Activated CD8-positive, alpha-beta memory T cell treated with anti-CD3 and anti-CD28 coated beads for 1 hour (primary cell): ENCODE measurements at places on chromosomes 7 and 10.

GRCh38 chr10:107487284-107487683 is 322.8 kb upstream of the SORCS1 start:
- DNase-seq = no peak

- no peak for DNase-seq
Measured at GRCh38 chr7:157150882-157151281, 12.2 kb downstream of the UBE3C start.

DNA sequence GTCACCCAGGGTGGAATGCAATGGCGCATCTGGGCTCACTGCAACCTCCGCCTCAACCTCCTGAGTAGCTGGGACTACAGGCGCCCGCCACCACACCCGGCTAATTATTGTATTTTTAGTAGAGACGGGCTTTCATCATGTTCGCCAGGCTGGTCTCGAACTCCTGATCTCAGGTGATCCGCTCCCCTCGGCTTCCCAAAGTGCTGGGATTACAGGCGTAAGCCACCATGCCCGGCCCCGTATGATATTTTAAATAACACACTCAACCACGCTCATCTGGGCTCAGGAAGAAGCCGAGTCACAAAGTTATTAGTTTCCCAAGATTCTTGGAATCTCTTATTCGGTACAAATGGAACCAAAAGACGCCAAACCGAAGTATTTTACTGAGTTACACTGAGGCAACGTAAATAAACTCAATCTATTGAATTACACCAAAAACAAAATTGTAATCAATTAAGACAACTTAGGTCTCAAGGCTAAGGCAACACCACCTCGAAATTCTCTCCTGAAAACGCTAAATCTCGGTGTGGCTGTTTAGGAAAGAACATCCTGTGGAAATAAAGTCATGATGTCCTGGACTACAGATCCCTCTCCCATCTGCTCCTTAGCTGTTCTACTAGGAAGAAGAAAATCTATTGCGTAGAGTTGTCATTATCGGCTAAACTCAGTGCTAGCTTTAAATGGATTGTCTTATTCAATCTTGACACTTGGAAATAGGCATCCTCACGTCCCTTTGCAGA is 910 bp downstream of the ARHGAP19 start:
- no peak for DNase-seq

DNA sequence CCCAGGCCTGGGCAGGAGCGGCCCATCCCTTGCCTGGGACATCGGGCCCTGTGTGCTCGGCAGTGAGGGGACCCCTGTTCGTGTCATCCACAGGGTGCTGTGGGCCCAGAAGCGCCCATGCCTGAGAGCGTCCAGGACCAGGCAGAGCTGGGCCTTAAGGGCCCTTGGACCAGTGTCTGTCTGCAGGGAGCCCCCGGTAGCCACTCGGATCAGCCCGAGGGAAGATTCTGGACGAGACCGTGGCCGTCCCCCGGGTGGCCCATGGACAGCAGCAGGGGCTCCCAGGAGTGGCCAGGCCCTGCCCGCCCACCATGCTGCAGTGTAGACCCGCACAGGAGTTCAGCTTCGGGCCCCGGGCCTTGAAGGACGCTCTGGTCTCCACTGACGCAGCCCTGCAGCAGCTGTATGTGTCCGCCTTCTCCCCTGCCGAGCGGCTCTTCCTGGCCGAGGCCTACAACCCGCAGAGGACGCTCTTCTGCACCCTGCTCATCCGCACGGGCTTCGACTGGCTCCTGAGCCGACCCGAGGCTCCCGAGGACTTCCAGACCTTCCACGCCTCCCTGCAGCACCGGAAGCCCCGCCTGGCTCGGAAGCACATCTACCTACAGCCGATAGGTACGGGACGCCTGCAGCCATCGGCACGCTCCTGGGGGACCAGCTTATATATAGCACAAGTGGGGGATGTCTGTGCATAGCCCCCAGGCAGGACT is 12.3 kb downstream of the AMZ1 start:
- DNase-seq = no peak

- DNase-seq = no peak
Measured at GRCh38 chr10:132146271-132146671, 40.5 kb upstream of the DPYSL4 start.

GRCh38 chr10:14748441-14748840 is 26.3 kb downstream of the FAM107B start:
- DNase-seq = no peak

- no peak for DNase-seq
Measured at GRCh38 chr7:38863601-38864291, 45.2 kb downstream of the VPS41 start.

DNA sequence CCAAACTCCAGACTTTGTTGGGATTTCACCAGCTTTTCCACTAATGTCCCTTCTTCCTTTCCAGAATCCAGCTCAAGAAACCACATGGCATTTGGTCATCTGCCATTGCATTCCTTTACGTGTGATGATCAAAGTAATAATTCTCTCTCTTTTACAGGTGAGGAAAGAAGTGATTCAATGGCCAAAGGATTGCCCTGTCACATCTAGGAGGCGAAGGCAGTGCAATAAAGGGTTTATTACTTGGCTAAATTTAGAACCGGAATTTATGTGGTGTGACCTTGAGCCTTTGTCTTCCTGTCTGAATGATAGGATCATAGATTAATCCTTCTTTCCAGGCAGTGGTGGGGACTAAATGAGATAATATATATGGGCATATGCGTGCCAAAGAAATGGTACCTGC is 58.3 kb upstream of the COBL start:
- no peak for DNase-seq

GRCh38 chr7:150466477-150466876 is 16.0 kb downstream of the GIMAP8 start:
- DNase-seq = no peak

DNA sequence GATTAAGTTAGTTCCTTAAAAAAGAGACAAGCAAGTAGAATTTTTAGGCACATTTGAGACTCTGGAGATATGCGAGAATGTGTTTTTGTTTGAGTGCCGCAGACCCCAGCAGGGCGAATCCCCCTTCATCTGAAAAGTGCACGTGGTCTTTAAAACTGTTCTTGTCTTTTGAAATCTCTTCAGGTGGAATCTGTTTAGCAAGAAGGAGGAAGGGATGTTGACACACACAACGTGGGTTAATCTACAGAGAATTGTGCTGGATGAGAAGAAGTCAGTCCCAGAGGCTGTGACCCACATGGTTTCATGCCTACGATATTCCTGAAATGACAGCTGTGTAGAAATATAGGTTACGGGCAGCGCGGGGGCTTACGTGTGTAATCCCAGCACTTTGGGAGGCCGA is 27.1 kb upstream of the ZFAND2A start:
- DNase-seq = no peak

DNA sequence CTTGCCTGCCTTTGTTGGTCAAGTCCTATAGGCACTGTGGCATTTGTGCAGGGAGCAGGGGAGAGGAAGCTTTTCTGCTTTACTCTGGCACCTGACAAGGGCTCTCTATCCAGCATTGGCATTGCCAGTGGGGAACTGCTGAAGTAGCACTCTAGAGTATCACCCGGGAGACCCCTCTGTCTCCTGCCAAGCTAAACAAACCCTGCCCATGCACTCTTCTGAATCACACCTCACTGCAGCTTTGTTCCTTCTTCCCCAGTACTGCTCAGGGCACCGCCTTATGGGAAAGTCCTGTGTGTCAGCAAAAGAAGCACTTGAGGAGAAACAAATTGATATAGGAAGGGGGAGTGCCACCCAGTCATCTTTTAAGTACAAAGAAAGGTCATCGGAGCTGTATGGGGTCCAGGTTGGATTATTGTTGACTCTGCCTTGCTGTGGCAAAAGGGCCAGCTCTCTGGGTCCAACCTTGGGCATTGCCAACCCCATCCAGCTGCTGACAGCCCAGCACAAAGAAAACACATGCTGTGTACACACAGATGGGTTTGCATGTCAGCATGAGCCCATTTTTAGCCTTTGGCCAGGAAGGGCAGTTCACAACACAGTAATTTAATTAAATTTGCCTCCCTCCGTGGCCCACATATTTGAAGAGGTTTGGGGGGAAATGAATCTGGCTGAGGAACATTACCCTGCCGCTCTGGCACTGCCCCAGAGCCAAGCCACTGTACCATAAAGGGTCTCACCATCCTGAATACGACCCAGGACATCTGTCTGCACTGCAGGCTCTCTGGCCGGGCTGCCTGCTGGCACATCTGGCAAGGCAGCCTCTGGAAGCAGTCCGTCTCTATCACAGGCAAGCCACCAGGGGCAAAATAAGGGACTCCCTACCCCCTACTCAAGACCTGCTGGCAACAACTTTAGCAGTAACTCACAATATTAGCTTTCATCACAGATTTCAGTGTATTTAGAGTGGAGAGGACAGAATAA is 13.1 kb downstream of the LRRC4 start:
- no peak for DNase-seq

DNA sequence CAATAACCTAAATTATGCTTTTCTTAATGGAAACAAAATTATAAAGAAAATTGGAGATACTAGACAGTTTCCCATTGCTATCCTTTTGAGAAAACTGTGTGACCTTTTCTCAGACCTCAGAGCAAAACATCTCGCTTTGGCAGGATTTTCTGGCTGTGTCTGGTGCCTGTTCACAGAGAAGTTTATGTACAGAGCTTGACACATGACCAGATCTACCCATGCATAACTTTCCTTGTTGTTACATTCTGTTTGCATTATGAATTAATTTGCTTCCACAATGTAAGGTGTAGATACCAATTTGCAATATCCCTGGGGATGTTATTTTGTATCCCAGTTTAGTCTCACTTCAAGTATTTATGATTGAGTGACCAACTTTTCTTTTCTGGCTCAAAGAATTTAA is 565.0 kb downstream of the XPNPEP1 start:
- no peak for DNase-seq

GRCh38 chr10:70381471-70382421 is 679 bp downstream of the LRRC20 start:
- no peak for DNase-seq

GRCh38 chr10:31830887-31831286 is 97.7 kb downstream of the ARHGAP12 start:
- no peak for DNase-seq

GRCh38 chr7:48078470-48078869 is 10.6 kb upstream of the UPP1 start:
- no peak for DNase-seq

GRCh38 chr10:75098902-75099673 is 12.4 kb upstream of the SAMD8 start:
- no peak for DNase-seq

- no peak for DNase-seq
Measured at GRCh38 chr7:28112883-28113540, 67.6 kb downstream of the JAZF1 start.

DNA sequence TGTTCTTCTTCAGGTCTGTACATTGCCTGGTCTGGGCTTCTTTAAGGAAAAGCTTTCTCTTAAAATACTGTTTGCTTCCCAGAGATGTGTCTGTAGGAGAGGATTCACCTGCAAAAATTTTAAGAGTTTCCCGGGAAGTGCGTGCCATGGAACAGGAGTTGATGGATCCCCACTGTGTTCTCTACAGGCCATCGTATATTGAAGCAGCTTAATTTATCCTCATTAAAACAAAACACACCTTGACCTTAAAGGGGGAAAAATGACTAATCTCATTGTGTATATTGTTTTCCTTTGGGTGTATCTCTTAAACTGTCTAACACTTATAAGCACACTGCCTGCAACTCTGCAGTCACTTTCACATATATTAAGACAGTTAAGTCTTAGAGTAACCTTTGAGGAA is 111.4 kb downstream of the ST7 start:
- DNase-seq = no peak

DNA sequence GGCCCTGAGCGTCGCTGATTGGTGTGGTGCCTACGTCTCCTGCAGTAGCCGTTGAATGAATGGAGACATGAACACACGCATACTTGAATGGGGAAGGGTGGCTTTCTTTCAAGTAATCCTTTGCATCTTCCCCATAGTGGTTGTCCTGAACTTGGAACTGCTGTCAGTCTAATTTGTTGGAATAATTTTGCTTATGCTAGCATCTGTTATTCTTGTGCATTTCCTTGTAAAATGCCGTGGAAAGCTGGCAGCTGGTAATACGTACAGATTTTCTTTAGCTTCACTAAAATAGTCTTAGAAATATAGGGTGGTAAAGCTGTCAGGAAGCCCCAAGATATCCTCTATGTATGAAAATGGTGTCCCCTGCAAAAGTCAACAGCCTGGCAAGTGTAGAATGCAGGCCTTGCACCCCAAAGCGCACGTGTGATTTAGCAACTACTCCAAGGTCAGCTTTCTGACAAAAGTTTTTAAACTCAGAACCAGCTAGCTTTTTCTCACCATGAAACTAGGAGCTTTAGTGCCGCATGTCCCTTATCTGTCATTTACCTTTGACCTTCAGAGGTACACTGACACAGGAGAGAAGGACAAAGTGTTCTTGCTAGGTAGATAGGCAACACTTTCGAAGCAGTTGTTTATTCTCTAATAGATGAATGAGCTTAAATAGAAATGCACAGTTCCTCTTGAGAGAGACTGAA is 70.8 kb downstream of the RBM33 start:
- DNase-seq = no peak

DNA sequence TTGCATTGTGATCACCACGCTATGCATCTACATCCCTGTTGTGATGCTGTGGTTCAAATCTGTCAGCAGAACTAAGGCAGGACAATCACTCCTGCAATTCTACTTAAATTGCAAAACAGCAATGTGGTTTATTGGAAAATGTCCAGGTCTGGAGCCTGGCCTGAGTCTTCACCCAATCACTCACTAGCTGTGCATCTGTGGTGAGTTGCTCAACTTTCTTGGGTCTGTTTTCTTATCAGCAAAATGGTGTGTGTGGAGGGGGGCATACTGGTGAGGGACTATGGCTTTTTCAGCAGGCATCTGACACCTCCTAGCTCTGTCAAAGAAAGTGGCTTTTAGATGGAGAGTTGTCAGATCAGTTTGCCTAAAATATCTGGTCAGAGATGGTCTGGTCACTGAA is 108.3 kb upstream of the FEZF1 start:
- no peak for DNase-seq

DNA sequence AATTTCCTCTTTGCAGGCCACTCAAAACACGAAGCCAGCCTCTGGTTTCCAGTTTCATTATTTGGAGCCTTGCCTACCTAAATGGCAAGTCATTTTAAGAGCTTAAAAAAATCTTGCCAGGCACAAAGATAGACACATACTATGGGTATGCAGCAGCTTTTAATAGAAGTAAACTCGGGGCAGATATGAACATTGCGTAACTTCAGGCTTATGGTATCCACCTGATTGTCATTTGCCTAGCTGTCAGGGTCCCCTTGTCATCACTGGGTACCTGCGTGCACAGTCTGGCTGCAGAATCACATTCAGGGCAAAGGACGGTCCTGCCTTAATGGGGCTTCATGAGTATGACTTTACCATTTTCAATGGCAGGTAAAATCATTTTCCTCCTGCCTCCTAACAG is 466.1 kb upstream of the NRP1 start:
- no peak for DNase-seq

DNA sequence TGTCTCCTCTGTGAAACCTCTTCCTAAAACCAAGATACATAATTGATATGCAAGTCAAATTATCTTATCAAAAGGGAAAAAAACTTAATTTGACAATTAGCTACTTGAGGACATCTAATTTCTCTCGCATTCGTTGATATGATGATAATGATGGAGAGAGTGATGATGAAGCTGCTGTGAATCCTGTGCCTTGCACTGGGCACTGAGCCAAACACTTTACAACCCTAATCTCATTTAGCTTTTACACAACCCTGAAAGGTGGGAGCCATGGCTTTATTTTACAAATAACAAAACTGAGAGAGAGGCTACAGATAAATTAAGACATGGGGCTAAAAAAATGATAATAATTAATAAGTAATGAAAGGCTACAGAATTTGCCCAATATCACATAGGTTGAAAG is 176.0 kb downstream of the NOC3L start:
- DNase-seq = no peak

GRCh38 chr7:3592401-3593134 is 291.5 kb downstream of the SDK1 start:
- DNase-seq = no peak
